ENCODE measurements at places on chromosomes 2 and 18. TPM values are rescaled to one million over a fixed set of nuclear protein-coding genes. Genes with fewer than 3 reads are reported as not detected.

DNA sequence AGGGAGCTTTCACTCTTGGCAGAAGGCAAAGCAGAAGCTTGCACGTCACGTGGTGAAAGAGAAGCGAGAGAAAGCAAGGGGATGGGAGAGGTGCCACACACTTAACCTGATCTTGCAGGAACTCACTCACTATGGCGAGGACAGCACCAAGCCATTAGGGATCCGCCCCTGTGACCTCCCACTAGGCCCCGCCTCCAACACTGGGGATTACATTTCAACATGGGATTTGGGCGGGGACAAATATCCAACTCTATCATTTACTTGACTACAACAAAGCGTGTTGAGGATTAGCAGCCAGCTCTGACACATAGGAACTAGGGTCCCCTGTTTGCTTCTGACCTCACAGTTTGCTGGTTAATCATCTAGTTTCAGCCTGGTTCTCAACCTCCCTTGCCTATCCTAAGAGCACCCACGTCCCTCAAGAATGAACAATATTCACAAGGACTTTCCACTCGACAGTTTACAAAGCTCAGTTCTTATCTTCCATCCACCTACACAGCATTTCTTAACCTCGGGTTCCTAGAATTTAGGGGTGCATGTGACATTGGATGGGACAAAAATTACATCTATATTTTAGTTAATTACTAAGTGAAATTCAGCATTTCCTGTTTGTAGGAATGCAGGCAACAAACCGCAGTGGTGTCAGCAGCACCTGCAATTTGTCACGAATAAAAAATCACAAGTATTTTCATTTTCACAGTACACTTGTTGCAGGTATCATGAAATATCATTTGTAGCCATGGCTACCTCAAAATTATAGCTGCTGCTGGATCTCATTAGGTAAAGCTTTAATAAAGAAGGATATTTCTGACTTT is 36.0 kb downstream of the LBH start:
- no peak for DNase-seq
- H3K4me3 ChIP-seq = no peak overlapping the region
- H3K27ac ChIP-seq = no peak overlapping the region
- H3K4me1 ChIP-seq = peaks cover 38% of the 10 kb centered on the region

- no peaks in the 10 kb centered on the region for H3K4me1 ChIP-seq
- H3K4me3 ChIP-seq = no peak overlapping the region
- DNase-seq = no peak
- H3K27ac ChIP-seq = no peak overlapping the region
Observed at GRCh38 chr2:110731064-110731463, 1.3 kb upstream of the ACOXL start.

DNA sequence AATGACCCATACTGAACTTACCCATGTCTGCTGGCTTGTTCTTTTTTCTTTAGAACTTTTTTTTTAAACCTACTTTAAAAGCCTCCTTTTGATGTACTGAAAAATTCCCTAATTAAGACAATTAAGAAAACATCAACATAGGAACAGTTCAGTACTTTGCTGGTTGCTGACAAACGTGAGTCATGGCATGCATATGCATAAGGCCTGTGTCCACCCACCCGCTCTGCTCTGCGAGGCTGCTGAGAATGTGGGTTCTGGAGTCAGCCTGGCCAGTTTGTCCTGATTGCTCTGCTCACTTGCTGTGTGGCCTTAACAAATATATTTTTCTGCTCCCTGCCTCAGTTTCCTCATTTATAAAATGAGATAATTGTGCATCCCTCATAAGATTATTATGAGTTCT is 27.3 kb downstream of the LAMA3 start:
- no peak overlapping the region for H3K27ac ChIP-seq
- H3K4me3 ChIP-seq = no peak overlapping the region
- peaks cover 6% of the 10 kb centered on the region for H3K4me1 ChIP-seq
- DNase-seq = no peak
- no peaks in the 10 kb centered on the region for H3K36me3 ChIP-seq
- H3K27me3 ChIP-seq = no peaks in the 10 kb centered on the region

DNA sequence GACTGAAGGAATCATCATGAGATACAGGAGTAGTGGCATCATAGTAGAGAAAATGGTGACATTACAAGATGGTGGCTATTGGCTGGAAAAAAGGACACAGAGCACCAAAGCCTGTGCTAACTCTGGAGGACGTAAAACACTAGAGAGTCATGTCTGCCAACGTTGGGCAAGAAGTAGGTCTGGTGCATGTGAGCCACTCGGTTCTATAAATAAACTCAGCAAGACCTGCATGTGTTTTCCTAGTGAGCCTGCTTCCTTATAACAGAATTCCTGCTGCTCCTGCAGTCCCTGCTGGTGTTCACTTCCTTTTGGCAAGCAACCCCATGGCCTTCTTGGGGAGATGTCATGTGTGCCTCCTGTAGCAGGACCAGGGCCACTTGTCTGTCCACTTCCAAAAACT is 325.2 kb downstream of the OSR1 start:
- H3K27me3 ChIP-seq = no peaks in the 10 kb centered on the region
- no peak overlapping the region for H3K4me3 ChIP-seq
- no peak overlapping the region for H3K27ac ChIP-seq
- peaks cover 19% of the 10 kb centered on the region for H3K4me1 ChIP-seq
- no peaks in the 10 kb centered on the region for H3K36me3 ChIP-seq

- no peak overlapping the region for H3K4me3 ChIP-seq
- no peaks in the 10 kb centered on the region for H3K27me3 ChIP-seq
- DNase-seq = no peak
- no peak overlapping the region for H3K27ac ChIP-seq
- H3K4me1 ChIP-seq = no peaks in the 10 kb centered on the region
Observed at GRCh38 chr2:65663831-65664407, 231.5 kb upstream of the SPRED2 start.

DNA sequence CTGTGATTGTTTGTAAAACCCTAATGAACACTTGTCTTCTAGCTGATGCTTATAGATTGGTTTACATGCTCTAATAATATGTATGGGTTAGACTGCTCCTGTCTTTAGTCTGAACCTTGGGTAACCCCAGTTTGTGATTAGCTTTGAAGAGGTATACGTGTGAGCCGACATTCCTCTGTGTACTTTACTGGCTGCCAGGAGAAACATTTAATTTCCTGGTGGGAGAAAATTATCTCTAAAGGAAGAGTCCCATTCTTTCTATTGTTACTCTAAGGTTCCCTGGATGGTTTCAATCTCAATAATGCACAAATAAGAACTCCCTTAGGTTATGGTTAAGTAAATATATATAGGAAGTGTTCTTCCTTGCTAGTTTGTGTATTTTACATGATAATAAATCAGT is 143.6 kb upstream of the ZSWIM2 start:
- H3K27me3 ChIP-seq = no peaks in the 10 kb centered on the region
- no peak overlapping the region for H3K27ac ChIP-seq
- no peak overlapping the region for H3K4me3 ChIP-seq
- DNase-seq = no peak

- H3K4me3 ChIP-seq = no peak overlapping the region
- H3K36me3 ChIP-seq = no peaks in the 10 kb centered on the region
- H3K4me1 ChIP-seq = peaks cover 3% of the 10 kb centered on the region
- no peak for DNase-seq
- H3K27ac ChIP-seq = no peak overlapping the region
Observed at GRCh38 chr18:55786651-55787272, 198.8 kb upstream of the TCF4 start.

DNA sequence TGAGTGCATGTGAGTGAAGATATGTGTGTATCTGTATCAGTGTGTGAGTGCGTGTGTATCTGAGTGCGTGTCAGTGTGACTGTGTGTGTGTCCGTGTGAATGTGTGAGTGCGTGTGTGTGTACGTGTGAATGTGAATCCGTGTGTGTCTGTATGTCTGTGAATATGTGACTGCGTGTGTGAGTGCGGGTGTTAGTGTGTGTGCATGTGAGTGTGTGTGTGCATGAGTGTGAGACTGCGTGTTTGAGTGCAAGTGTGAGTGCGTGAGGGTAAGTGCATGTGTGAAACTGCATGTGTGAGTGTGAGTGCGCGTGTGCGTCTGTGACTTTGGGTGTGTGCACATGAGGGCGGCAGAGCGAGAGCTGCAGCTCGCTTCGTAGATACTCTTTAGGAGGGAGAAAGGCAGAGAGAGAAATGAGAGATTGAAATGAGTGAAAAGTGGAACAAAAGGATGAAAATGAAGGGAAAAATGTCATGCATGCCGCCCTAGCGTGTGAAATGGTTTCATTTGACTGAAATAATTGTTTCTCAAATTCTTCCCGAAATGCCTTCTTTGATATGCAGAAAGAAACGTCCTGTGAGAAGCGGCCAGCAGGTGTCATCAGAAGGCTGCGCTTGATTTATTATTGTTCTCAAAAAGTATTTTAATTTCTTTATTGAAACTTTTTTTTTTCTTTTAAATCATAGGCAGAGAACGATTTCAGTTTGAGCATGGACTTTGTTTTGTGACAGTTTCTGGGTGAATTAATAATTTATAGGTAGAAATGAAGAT is 25.6 kb downstream of the ZNF407 start:
- no peak overlapping the region for H3K4me3 ChIP-seq
- H3K4me1 ChIP-seq = peaks cover 5% of the 10 kb centered on the region
- H3K36me3 ChIP-seq = no peaks in the 10 kb centered on the region
- no peaks in the 10 kb centered on the region for H3K27me3 ChIP-seq
- no peak for DNase-seq
- no peak overlapping the region for H3K27ac ChIP-seq

DNA sequence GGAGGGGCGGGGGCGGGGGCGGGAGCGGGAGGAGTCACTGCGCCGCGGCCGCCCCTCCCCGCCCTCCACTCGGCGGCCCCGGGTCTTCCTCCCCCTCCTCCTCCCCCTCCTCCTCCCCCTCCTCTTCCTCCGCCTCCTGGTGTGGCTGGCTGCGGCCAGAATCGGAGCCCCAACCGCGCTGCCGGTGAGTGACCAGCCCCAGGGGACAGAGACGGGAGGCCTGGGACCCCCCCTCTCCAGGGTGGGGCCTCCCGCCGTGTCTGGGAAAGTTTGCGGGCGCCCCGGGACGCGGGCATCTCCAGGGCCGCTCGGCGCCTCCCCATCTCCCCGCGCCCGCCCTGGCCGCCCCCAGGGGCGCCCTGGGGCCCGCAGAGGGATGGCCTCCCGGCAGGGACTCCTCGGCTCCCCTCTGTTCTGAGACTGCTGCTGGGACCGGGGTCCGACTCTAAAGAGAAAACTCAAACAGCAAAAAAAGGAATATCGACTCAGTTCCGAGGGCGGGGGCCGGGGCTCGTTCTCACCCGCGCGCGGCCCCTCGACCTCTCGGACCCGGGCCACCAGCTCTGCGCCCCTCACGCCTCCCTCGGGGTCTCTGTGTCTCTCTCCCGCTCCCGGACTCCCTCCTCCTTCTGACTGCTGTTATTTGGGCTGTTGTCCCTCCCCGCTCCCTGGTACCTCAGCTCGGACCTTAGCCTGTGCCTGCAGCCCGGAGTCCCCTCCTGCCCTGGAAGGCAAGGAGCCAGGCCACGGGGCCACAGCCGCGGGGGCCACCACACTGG is at the start of gene STON1:
Gene STON1, plus strand, starts transcription at position 122 of the 779 bp plus-strand sequence. CDS start 50,480 bp downstream, outside the sequence.
- H3K27me3 ChIP-seq = no peaks in the 10 kb centered on the region
- peak; percentile 73 for DNase-seq

DNA sequence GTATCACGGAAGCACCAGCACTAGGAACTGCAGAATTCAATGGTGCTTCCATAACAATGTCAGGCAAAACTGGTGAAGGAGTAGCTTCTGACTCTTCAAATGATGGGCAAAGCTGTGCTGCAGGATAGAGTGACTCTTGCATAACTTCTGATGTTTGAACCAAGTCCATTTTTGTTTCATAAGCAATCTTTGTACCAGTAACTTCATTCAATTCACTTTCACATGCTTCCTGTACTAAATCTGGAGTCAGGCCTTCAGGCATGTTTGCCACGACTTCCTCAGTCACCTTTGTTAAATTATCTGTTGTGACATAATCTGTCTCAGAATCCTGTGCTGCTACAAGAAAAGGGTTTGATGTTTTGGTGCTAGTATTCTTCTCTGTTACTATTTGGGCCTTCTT is 24.0 kb downstream of the RTN4 start:
- no peak overlapping the region for H3K4me3 ChIP-seq
- no peaks in the 10 kb centered on the region for H3K36me3 ChIP-seq
- DNase-seq = no peak
- H3K27me3 ChIP-seq = no peaks in the 10 kb centered on the region
- H3K27ac ChIP-seq = no peak overlapping the region

DNA sequence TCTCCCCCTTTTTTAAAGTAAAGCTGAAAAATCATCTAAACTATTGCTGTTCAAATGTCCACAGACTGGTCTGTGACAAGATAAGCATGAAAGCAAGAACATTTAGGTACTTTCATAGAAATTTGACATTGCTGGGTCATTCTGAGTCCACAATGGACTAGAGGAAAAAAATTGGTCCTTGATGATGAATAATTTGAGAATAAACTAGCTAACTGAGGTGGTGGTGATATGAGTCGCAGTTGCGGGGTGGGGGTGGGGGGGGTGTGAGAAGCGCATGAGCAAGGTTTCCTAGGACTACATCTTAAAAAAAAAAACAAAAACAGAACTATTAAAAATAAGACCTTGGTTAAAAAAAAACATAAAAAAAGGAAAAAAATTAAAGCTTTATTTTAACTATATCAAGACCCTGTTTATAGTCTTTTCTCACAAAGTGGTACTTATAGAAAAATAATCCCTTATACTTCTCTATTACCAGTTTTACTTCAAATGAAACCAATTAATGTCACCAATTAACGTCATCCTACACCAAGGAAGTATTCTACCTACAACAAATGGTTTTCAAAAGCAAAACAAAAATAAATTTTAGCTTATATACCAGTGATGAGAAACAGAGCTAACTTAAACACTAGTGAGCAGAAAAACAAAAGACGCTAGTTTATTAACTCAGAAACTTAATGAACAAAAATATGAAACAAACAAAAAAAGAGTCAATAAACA is 88.1 kb downstream of the ASXL2 start:
- no peak overlapping the region for H3K27ac ChIP-seq
- H3K36me3 ChIP-seq = no peaks in the 10 kb centered on the region
- no peak overlapping the region for H3K4me3 ChIP-seq
- DNase-seq = no peak

DNA sequence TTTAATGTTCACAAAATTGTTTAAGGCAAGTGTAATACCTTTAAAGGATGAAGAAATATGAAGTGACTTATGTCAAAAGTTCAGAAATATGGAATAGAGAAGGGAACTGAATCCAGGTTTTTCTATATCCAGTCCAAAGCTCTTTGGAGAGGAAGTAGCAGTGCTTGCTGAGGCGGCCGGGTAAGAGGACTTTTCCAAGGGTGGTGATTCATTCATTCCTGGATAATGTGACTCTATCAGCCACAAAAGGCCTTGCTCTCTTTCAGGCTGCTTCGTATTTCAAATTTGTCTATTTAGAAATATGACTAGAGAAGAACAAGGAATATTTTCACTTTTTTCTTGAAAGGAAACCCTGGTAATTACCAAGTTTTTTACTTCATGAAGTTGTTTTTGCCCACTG is 830.1 kb upstream of the ZEB2 start:
- H3K27me3 ChIP-seq = no peaks in the 10 kb centered on the region
- no peaks in the 10 kb centered on the region for H3K36me3 ChIP-seq
- H3K4me1 ChIP-seq = no peaks in the 10 kb centered on the region

- H3K4me3 ChIP-seq = no peak overlapping the region
- no peaks in the 10 kb centered on the region for H3K36me3 ChIP-seq
- H3K4me1 ChIP-seq = no peaks in the 10 kb centered on the region
- no peak for DNase-seq
- H3K27ac ChIP-seq = no peak overlapping the region
Observed at GRCh38 chr18:46642561-46642960, 14.5 kb downstream of the LOXHD1 start.

PRLH gene
- not detected for total RNA-seq

LIMS3 gene
- total RNA-seq = 3.4 TPM

ASB3 gene
- 9.7 TPM for total RNA-seq

STK17B gene
- total RNA-seq = 6.9 TPM

CNTNAP5 gene
- not detected for total RNA-seq

RAB6D gene
- total RNA-seq = not detected

NAT8 gene
- total RNA-seq = not detected

Measured in heart right ventricle (tissue), 16 donors.